COLO829 (cell line): ENCODE measurements at places on chromosomes 2 and 18.

GRCh38 chr18:12093520-12094257 lies at the start of gene ANKRD62:
ANKRD62 (plus strand) TSS chr18:12093843; CDS start chr18:12094018, 175 bp downstream.
- DNase-seq: no peak

DNA sequence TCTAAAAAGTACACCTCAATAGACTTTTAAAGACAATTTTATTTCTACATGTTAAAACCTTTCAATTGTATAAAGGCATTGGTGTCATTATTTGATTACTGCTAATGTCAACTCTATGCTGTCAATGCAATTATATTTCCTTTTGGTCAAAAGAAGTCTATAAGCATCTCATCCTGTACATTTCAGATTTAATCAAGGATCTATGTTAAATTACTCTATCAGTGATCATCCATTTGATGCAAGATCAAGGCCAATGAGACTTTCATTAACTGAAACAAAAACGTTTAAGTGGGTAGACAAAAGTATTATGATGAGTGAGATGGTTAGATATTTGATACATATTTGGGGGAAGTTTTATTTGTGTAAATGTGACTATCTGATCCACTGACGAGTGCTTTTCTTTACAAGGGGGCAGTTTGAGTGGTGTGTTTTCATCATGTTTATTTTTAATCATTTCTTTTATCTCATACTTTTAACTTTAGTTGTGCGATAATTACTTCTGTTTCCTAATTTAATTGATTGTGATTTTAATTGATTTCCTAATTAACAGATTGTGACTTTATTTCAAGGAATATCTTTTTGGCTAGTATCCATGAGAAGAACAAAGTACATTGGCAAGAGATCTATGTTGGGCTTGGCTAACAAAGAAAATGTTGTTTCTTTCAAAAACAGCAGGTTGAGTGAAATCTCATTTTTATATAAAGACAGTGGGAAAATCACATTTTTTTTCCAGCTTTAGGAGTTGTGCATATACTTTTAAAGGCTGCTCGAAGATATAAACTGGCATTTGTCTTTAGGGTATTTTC lies 1.1 kb downstream of the ARHGAP28 start:
- no peak for DNase-seq

- DNase-seq: no peak
Measured at GRCh38 chr2:67954093-67954748, 108.6 kb downstream of the C1D start.

- no peak for DNase-seq
Measured at GRCh38 chr2:74000666-74001065, 16.0 kb downstream of the TET3 start.

DNA sequence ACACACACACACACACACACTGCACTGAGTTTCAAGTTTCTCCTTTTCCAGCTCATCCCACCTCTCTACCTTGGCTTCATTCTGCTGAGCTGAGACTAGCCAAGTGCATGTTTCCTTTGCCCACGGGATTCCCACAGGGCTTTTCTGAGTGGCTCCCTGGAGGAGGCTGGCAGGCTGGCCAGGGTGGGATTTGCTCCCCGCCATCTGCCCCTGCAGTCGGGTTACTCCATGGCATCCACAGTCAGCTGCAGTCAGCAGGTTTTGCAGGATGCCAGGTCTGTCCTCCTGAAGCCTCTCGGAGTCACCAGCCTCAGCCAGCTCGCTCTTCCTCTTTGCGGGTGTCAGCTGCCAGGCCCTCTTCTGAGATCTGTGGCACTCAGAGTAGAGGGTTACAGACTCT lies 783.7 kb upstream of the SOX11 start:
- DNase-seq: no peak

DNA sequence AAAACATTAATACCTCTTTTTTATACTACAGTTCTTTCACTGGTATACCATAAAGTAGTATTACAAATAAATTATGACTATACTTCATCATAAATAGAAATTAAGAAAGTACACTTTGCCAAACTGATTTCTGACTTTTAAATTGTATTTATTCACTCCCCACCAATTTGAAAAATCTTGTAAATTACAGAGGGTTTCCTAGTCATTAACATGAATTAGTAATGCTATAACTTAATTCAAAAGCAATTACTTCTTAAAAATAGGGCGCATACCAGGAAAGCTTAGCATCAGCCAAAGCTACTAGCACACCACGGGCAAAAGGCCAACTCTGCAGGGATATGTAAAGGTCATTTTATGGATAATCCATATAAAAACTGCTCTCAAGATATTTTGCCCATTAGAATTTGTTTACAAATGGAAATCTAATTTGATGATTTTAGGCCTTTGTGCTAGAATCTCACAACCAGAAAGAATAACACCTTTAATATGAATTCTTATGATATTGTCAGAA lies 142.3 kb downstream of the PIGN start:
- no peak for DNase-seq

DNA sequence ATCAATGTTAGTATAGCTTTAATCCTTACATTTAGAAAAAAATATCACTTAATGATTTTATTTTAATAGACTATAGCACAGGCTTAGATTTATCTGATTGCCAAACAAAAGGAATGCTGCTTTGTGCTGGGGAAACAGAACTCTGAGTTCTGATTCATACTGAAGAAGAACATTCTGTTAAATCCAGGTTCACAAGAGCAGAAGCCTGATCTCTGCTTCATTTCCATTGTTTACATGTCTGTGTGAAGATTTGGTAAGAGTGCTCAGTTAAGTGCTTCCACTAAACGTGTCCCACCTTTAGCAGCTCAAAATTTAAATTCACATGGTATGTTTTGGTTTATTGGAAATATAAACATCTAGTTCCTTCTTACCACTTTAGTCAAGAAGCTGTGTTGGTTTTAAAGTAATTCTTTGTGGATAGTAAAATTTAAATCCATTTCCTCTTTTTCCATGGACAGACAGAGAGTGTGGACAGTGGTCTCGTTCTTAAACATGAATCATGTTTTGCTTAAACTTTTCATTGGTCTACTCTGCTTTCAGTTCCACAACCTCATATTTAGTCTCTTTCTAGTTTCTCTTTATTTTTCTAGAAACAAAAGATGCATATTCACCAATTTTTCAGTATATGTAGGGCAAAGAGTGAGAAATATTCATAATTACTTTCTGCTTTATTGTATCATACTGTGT lies 59.1 kb downstream of the NYAP2 start:
- no peak for DNase-seq

GRCh38 chr2:132538331-132538855 lies 121.8 kb downstream of the GPR39 start:
- no peak for DNase-seq

DNA sequence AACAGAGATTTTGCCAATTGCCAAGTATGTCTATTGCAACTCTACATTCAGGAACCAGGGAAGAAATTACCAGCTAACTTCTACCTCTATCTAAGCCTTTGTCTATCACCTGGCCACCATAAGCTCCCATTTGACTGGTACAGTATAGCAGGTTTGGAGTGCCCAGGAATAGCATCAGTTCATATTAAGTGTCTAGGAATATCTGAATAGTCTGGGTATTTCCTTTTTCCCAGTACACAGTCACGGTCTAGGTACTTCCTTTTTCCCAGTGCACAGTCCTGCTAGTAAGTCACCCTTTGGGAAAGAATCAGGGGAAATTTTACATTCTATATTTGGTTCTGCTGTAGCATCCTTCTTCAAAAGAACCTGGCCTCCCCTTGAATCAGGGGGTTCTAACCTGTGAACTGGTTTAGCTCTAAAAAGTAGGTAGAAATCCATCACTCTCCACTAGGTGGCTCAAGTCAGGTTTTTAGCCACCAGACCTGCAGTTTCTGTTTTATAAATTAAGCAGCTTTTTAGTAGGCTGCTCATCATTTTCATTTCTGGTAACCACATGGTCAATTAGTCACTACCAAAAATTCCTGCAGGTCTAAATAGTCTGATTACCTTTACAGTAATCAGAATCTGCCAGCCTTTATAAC lies 49.3 kb upstream of the DNAJC10 start:
- no peak for DNase-seq

DNA sequence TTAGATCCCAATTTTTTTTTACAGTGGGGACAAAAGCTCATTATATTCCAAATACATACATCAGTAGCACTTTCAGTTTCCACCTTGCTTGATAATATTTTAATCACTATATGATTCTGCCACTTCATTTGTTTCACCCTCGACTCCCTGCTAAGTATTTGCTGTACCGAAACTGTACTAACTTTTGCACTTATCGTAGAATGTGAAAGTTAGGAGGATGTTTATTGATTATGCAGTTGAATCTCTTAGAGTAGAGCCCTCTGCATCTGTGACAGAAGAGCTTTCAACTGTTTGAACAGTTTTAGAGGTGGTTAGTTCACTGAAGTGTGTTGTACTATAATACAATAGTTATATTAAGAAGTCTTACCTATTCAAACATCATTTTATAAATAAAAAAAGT lies 20.8 kb downstream of the NCOA1 start:
- DNase-seq: no peak
